ENCODE measurements at places on chromosomes 5 and 9.

- no peak for DNase-seq
Observed at GRCh38 chr5:32498484-32498883, 53.9 kb upstream of the ZFR start.

GRCh38 chr5:81429985-81430384, 36.1 kb upstream of the ACOT12 start:
- DNase-seq = no peak

GRCh38 chr5:72280581-72281069, 39.4 kb downstream of the MRPS27 start:
- DNase-seq = peak; percentile 21

- no peak for DNase-seq
Observed at GRCh38 chr5:26003966-26004365, 1034.4 kb downstream of the CDH9 start.

- DNase-seq = no peak
Observed at GRCh38 chr5:142403583-142403982, 78.8 kb upstream of the SPRY4 start.

GRCh38 chr9:75455444-75455921, 367.2 kb downstream of the OSTF1 start:
- DNase-seq = no peak
